SK-MEL-5 (cell line): ENCODE measurements at places on chromosomes 6 and 20.

GRCh38 chr6:121731381-121731780 is 295.9 kb downstream of the GJA1 start:
- DNase-seq = no peak

- no peak for DNase-seq
Observed at GRCh38 chr20:10769700-10770099, 95.9 kb upstream of the JAG1 start.

- no peak for DNase-seq
Observed at GRCh38 chr20:421685-422250, 13.7 kb downstream of the RBCK1 start.

DNA sequence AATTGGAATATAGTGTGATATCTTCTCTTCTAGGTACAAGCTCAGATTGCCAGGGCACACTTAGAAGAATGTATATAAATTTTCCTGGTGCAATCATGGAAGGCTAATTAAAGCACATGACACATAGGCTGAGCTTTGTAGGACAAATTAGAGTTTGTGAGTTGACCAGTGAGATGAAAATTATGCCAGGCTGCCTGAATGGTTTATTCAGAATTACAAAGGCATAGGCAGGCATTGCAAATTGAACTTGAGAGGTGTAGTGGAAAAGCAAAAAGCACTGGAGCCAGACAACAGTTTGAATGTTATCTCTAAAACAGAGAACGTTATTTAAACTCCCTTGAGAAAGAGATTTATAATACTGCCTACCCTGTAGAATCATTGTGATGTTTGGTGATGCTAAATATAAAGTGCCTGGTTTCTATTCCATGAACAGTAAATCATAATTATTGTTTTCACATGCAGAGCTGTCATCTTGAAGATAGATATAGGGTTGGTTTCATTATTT is 712.1 kb downstream of the TBC1D32 start:
- DNase-seq = no peak

DNA sequence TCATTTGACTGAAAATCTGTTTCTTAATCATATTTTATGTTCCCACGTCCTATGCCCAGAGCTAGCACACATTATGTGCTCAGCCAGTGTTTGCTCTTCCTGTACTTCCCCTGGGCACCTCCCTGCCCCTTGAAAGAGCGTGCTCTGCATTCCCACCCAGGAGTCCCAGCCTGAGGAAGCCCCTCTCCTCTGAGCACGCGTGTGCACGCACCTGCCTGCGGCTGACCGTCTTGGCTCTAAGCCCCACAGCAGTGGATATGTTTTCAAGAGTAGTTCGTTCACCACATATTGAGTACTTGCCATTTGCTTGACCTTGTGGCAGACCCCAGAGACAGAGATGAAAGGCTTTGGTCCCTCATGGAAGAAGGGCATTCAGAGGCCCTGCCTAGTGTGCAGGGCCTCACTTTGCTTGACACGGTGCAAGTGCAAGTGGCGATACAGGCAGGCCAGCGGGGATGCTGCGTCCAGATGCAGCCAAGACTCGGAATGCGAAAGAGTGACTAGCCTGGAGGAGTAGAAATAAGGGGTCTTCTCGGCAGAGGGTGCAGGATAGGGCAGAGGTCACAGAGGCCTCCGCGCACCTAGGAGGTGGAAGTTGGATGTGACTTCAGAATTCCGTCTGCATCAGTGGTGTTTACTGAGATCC is 14.1 kb downstream of the SYNDIG1 start:
- no peak for DNase-seq

- DNase-seq = no peak
Observed at GRCh38 chr6:94501516-94501915, 1075.8 kb upstream of the MANEA start.

- DNase-seq = no peak
Observed at GRCh38 chr6:34689742-34690141, 6.8 kb downstream of the ILRUN start.

DNA sequence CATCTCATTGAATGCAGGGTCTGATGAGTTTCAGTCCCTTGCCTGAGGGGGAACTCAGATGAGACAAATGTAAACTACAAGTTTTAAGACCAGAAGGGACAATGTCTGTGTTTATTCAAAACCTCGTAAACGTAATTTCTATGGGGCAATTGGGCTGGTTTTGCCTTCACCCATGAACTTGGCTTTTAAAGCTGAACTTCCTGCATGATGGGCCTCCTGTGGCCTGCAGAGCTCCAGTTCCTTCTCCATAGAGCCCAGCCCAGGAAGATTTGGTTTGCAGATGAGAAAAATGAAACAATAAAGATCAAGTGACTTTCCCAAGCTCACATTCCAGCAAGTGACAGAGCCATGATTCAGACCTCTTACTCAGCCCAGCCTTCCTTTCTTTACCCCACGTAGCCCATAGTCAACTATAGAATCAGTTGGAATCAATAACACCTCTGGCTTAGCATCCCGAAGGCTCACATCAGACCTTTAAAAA is 612.3 kb downstream of the UTRN start:
- DNase-seq = peak; percentile 72

- no peak for DNase-seq
Observed at GRCh38 chr6:21208796-21209186, 384.8 kb upstream of the SOX4 start.

DNA sequence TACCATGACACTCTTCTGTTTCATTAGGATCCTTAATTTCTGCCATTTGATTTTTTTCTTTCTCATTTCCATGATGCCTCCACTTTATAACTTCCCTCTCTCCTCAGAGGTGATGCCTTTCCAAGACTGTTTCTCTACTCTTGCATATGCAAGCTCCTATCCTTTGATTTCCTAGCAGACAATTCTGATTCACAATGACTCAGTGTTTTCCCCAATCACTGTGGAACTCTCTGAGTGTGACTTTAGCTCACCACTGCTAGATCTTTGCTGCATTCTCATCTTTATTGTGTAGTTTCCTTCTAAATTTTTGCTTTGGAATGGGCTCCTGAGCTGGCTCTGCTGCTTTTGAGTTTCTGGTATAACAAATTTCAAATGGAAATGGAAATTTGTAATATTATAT is 184.9 kb downstream of the TINAG start:
- DNase-seq = no peak

GRCh38 chr20:22757424-22758183 is 173.2 kb upstream of the FOXA2 start:
- peak; percentile 7 for DNase-seq
